ENCODE measurements at places on chromosomes 6 and 20.

GRCh38 chr20:38112261-38112929 is 52.7 kb downstream of the TGM2 start:
- no peak overlapping the region for H3K27ac ChIP-seq
- H3K4me1 ChIP-seq, result no peaks in the 10 kb centered on the region
- H3K36me3 ChIP-seq, result no peaks in the 10 kb centered on the region
- H3K27me3 ChIP-seq, result no peaks in the 10 kb centered on the region
- no peak for DNase-seq
- H3K4me3 ChIP-seq, result no peak overlapping the region

- no peak within 1 kb of the TSS for H3K27ac ChIP-seq
- H3K4me3 ChIP-seq, result no peak within 1 kb of the TSS
- no peak for DNase-seq
- no peaks in the 10 kb centered on the region for H3K4me1 ChIP-seq
- H3K27me3 ChIP-seq, result peaks cover 64% of the 10 kb centered on the region
Observed at GRCh38 chr6:84033523-84034451, at the start of gene MRAP2. MRAP2 (plus strand) TSS chr6:84033772; CDS start chr6:84055319, 21,547 bp downstream.

DNA sequence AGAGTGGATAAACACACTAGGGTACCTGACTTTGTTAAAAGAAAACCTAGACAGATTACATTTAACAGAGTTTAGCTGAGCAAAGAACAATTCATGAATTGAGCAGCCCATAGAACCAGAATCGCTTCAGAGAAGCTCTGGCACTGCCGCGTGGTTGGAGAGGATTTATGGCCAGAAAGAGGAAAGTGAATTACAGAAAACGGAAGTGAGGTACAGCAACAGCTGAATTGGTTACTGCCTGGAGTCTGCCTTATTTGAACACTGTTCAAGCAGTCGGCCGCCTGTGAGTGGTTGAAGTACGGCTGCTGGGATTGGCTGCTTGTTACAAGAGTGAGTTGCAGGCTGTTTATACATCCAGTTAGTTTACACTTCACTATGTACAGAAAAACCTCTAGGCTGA is 253.8 kb upstream of the CDYL start:
- H3K27ac ChIP-seq, result no peak overlapping the region
- no peak for DNase-seq
- no peaks in the 10 kb centered on the region for H3K4me1 ChIP-seq
- no peaks in the 10 kb centered on the region for H3K36me3 ChIP-seq

DNA sequence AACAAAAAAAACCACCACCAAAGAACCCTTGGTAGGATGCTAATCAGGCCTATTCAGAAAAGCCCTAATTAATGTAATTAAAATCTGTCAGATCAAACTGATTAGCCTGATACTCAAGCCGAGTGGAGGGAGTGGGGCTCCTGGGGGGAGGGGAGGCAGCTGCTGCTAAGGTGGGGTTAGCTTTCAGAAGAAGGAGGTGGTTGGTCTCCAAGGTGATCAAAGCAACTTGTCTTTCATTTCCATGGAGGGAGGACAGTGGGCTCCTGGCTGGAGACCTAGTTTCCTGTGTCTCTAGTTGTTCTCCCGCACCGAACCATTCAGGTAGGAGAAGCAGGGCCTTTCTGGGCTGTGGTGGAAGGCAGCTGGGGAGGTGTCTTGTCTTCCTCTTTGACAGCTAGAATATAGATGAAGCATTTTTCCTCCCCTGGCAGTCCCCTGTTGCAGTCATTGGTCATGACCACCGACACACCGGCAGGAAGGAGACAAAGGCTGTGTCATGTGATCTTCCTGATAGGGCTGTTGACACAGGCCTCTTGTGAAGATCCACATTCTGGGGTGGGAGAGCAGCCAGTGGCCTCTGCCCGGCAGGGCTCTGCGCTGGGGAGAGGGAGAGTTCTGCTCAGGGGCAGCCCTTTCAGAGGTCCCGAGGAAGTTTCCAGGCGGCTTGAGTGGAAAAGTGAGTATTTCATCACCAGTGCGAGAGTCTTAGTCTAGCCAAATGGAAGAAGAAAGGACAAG is 39.9 kb upstream of the PRDM1 start:
- H3K27ac ChIP-seq, result peak overlapping the region; percentile 13
- H3K4me3 ChIP-seq, result no peak overlapping the region
- no peaks in the 10 kb centered on the region for H3K36me3 ChIP-seq
- DNase-seq, result no peak
- no peaks in the 10 kb centered on the region for H3K4me1 ChIP-seq

- DNase-seq, result no peak
- H3K4me3 ChIP-seq, result no peak overlapping the region
Observed at GRCh38 chr6:106747139-106747538, 117.8 kb downstream of the QRSL1 start.

DNA sequence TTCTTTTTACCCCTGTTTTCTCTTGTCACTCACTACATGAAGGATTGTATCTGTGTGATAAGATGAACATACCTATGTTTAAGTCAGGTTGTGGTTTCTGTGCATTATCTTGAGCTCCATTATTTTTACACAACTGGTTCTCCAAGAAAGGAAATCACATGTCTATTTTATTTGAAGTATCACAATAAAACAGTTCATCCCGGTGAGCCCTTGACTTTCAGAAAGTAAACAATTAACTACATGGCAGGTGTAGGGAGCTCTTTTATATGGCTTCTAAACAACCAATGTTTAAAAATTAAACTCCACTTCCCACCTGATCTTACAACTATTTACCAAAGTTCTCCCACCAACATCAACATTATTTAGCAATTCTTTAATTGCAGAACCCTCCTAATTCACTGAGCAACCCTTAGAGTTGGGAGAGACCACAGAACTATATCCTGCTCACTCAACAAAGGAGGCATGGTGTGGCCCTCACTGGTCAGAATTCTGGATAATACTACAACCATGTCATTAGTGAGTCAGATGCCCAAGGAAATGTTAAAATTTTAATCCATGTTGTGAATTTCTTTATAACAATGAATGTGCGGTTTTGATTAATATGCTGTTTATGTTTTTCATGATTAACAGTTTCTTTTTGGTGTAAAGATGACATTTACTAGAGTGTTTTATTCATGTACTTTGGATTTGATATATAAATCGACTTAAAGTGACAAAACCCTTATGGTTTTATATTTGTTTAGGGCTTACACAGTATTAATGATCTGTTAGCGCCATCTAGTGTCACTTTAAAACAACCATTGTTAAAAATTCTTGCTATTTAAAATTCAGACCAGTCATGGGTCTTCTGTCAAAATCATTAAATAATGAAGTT is 50.0 kb upstream of the SCGN start:
- no peak overlapping the region for H3K4me3 ChIP-seq
- DNase-seq, result no peak
- no peaks in the 10 kb centered on the region for H3K36me3 ChIP-seq
- no peak overlapping the region for H3K27ac ChIP-seq
- H3K27me3 ChIP-seq, result no peaks in the 10 kb centered on the region

- DNase-seq, result no peak
- H3K4me1 ChIP-seq, result no peaks in the 10 kb centered on the region
- H3K4me3 ChIP-seq, result no peak overlapping the region
- no peak overlapping the region for H3K27ac ChIP-seq
Observed at GRCh38 chr6:126797981-126798380, 320.5 kb upstream of the RSPO3 start.

DNA sequence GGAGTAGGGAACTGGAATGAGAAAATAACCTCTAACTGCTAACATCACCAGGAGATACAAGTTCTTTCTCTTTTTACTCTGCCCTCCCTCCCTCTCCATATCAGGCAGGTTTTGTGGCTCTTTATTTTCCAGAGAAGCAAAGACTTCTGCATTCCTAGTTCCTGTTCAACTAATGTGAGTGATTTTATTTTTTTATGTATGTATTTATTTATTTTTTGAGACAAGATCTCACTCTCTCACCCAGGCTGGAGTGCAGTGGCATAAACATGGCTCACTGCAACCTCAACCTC is 6.0 kb upstream of the IER3 start:
- no peak overlapping the region for H3K4me3 ChIP-seq
- no peak overlapping the region for H3K27ac ChIP-seq
- H3K36me3 ChIP-seq, result no peaks in the 10 kb centered on the region
- no peak for DNase-seq
- H3K4me1 ChIP-seq, result no peaks in the 10 kb centered on the region

GRCh38 chr6:76347539-76347938 is 275.1 kb upstream of the IMPG1 start:
- H3K4me1 ChIP-seq, result no peaks in the 10 kb centered on the region
- H3K27me3 ChIP-seq, result no peaks in the 10 kb centered on the region
- no peaks in the 10 kb centered on the region for H3K36me3 ChIP-seq
- DNase-seq, result no peak
- H3K4me3 ChIP-seq, result no peak overlapping the region
- no peak overlapping the region for H3K27ac ChIP-seq

GRCh38 chr20:63008541-63009044 is 1.8 kb upstream of the BHLHE23 start:
- peak overlapping the region; percentile 72 for H3K4me3 ChIP-seq
- peaks cover 65% of the 10 kb centered on the region for H3K27me3 ChIP-seq
- H3K36me3 ChIP-seq, result peaks cover 25% of the 10 kb centered on the region
- H3K4me1 ChIP-seq, result peaks cover 22% of the 10 kb centered on the region
- no peak for DNase-seq

- no peak overlapping the region for H3K27ac ChIP-seq
- H3K36me3 ChIP-seq, result no peaks in the 10 kb centered on the region
- peaks cover 17% of the 10 kb centered on the region for H3K4me1 ChIP-seq
- no peak for DNase-seq
- peak overlapping the region; percentile 82 for H3K4me3 ChIP-seq
Observed at GRCh38 chr6:31179896-31180295, 9.4 kb upstream of the POU5F1 start.

DNA sequence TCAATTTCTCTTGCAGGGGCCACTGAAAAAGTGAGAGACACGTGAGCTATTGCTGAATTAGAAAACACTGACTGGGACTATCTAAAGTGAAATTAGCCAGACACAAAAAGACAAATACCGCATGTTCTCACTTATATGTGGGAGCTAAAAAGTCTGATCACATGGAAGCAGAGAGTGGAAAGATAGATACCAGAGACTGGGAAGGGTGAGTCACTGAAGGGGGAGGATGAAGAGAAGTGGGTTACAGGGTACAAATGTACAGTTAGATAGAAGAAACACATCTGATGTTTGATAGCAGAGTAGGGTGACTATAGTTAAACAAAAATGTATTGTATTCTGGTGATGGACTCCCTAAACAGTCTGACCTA is 13.4 kb downstream of the CST3 start:
- no peak overlapping the region for H3K4me3 ChIP-seq
- no peak for DNase-seq
- no peak overlapping the region for H3K27ac ChIP-seq
- peaks cover 34% of the 10 kb centered on the region for H3K27me3 ChIP-seq

DNA sequence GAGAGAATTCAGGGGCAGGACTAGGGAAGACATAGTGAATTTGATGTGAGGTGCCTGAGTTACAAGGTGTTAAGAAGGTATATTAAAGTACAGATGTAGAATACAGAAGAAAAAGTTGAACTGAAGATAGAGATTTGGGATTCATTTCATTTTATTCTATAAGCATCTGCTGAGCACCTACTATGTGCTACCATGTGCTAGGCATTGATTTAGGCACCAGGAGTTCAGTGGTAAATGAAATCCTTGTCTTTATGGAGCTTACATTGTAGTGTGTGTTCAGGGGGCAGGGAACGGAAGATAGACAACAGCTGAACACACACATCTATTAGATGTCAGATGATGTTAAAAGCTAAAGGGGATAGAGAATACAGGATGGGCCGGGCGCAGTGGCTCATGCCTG is 2.8 kb downstream of the RSPH9 start:
- H3K4me3 ChIP-seq, result no peak overlapping the region
- H3K4me1 ChIP-seq, result peaks cover 13% of the 10 kb centered on the region
- H3K36me3 ChIP-seq, result no peaks in the 10 kb centered on the region
- H3K27me3 ChIP-seq, result no peaks in the 10 kb centered on the region
- no peak overlapping the region for H3K27ac ChIP-seq
- no peak for DNase-seq

DNA sequence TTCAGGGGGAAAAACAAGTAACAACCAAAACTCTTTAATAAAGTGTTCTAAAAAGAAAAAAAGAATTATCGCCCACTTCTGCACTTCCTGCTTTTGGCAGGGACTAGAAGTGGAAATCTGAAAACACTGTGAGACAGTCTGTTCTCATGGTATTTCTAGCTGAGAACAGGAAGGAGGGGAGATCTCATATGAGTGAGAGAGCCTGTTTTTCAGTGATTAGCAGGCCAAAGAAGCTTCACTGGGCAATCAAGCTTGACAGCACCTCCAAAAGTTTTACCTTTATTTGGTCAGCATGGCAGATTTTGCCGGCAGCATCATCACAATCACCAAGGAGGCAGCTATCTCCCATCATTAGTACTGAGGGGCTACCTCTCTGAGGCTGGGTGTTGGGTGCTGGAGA is 79.5 kb upstream of the ATXN1 start:
- no peak overlapping the region for H3K27ac ChIP-seq
- no peaks in the 10 kb centered on the region for H3K27me3 ChIP-seq
- no peak overlapping the region for H3K4me3 ChIP-seq
- no peak for DNase-seq

- H3K27ac ChIP-seq, result no peak overlapping the region
- no peaks in the 10 kb centered on the region for H3K27me3 ChIP-seq
- peaks cover 2% of the 10 kb centered on the region for H3K36me3 ChIP-seq
- H3K4me1 ChIP-seq, result no peaks in the 10 kb centered on the region
- no peak for DNase-seq
Observed at GRCh38 chr20:6920991-6921613, 153.6 kb downstream of the BMP2 start.

- DNase-seq, result no peak
- H3K27me3 ChIP-seq, result no peaks in the 10 kb centered on the region
- peak overlapping the region; percentile 30 for H3K27ac ChIP-seq
- no peaks in the 10 kb centered on the region for H3K4me1 ChIP-seq
Observed at GRCh38 chr6:36717871-36718540, 20.4 kb downstream of the RAB44 start.

DNA sequence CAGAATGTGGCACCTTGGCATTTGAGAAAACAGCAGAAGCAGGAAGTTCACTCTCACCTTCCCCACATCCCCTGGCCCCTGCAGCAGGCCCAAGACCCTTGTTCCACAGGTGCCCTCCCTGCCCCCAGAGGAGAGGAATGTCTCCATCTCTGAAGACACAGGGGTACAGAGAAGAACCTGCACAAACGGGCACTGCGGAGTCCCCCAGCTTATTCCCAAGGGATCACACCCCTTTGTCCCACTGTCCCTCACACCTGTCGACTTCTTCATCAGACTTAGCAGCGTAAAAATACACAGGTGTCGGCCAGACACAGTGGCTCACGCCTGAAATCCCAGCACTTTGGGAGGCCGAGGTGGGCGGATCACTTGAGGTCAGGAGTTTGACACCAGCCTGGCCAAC is 42.9 kb upstream of the TMEM181 start:
- H3K36me3 ChIP-seq, result no peaks in the 10 kb centered on the region
- DNase-seq, result no peak
- H3K4me1 ChIP-seq, result peaks cover 24% of the 10 kb centered on the region
- no peak overlapping the region for H3K27ac ChIP-seq

GRCh38 chr20:17605131-17605660 is 35.3 kb downstream of the DSTN start:
- H3K27me3 ChIP-seq, result no peaks in the 10 kb centered on the region
- peaks cover 13% of the 10 kb centered on the region for H3K4me1 ChIP-seq

- H3K27me3 ChIP-seq, result peaks cover 8% of the 10 kb centered on the region
- DNase-seq, result no peak
- H3K4me3 ChIP-seq, result no peak overlapping the region
- H3K4me1 ChIP-seq, result no peaks in the 10 kb centered on the region
Observed at GRCh38 chr20:19074828-19075516, 137.5 kb upstream of the SLC24A3 start.

GRCh38 chr20:53468587-53468986 is 125.1 kb downstream of the ZNF217 start:
- no peak overlapping the region for H3K27ac ChIP-seq
- no peaks in the 10 kb centered on the region for H3K4me1 ChIP-seq
- H3K27me3 ChIP-seq, result peaks cover 43% of the 10 kb centered on the region
- H3K4me3 ChIP-seq, result no peak overlapping the region
- no peaks in the 10 kb centered on the region for H3K36me3 ChIP-seq
